ENCODE measurements at places on chromosomes 1 and 21. TPM values are rescaled to one million over a fixed set of nuclear protein-coding genes. Genes with fewer than 3 reads are reported as not detected.

DNA sequence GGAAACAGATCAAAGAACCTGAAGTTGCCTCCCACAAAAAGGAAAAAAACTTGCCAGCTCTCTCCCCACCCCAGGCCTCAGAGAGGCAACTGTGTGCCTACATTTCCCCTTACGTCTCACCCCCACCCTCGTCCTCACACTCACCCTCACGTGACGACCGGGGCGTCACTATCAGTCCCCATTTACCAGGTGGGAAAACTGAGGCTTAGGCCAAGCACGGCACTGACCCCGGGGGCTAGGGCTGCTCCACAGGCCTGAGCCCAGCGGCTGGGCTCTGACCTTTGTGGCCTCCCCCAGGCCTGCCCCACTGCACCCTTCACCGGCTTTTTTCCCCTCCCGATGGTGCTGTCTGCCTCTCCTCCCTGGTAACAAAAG lies 51.5 kb upstream of the RUNX3 start:
- no peak for DNase-seq

DNA sequence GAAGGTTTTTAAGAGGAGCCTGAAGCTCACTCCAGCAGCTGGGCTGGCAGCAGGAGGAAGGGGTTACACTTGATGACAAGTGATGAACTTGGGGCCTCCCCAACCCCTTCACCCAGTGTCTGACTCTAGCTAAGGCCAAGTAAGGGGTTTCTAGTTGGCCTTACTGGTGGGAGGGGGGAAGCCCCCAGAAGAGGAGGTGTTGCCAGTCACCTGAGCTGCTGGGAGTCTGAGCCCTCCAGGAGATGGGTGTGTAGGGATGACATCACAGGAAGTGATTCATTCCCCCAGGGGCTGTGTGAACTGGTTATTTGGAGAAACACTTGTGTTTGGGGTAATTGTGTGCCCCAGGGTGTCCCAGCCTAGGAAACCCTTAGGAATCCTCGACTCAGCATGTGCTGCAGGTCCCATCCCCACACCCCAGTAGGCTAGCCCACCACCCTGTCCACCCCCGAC lies 3.1 kb downstream of the PADI1 start:
- DNase-seq, result peak; percentile 72

DNA sequence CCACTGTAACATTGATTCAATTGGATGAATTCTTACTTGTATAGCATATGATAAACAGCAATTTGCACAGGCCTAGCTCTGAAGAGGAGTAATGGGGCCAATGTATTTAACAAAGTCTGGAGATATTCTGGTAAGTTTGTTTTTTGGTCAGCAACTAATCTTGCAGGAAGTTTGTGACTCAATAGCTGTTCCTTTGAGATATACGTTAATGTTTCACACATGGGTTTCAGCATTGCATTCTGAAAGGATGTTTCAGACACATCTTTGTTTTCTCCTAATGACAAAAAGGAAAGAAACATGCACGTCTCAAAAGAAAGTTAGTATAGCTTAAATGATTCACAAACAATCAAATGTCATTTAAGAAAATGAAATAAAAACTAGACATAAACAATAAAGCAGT lies 49.0 kb downstream of the LTN1 start:
- DNase-seq, result no peak

DNA sequence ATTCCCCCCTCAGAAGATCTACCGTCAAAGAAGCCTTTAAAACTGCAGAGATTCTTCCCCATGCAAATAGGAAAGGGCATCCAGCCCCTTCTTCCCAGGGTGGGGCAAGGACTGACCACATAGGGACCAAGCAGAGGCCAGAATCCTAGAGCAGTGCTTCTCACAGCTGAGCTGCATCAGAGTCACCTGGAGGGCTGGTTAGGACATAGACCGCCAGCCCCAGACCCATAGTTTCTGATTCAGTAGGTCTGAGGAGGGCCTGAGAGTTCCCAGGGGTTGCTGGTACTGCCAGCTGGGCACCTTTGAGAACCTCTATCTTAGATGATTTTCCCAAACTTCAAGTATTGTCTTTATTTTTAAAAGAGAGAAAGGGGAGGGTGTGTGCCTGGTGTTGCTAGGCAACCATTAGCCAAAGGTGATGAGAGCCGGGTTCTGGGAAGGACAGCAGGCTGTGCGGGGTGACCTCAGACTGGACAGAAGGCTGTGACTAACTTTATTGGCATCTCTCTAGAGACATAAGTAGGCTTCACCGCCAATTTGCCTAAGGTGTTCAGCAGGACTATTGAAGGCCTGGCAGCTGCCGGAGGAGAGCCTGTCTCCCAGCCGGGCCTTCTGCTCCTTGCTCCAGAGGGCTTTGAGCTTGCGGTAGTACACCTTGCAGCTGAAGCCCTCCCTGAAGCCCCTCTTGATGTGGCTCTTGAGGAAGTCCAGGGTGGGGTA lies 3.0 kb downstream of the SPATA46 start:
- DNase-seq, result no peak

DNA sequence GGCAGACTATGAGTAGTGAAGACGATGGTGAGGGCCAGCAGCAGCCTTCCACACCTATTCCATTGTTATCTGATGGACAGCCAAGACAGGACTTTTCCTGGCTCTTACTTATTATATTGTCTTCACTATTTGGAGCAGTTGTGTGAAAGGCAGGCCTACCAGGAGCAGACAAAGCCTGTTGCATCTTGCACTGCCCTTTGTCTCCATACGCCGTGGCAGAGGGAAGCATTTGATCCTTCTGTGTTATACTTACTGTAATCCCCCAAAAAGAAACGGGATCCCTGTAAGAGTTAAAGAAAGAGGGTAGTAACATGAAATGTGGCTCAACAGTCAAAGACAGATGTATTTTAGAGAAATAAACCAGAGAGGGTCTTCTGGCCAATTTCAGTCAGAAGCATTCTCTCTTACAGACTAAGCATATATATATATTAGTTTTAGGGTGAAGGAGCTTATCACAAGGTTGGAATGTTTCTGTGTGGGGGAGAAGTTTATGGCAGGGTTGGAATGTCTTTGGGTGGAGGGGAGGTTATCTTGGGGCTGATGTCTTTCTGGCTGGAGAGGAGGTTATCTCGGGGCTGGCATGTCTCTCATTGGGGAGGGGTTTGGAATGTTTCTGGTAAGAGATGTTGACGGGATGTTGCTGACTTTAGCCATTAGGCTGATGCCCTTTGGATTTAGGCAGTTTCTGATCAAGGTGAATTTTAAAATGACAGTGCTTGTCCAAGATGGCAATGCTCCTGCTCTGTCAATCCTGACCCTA lies 23.4 kb upstream of the HSD3B1 start:
- DNase-seq, result no peak

The SLC30A7 gene
- 39.3 TPM for total RNA-seq

The KIF14 gene
- 20.1 TPM for total RNA-seq
